Sigmoid colon (tissue), 7 donors: ENCODE measurements at places on chromosomes 2 and 18. TPM values are rescaled to one million over a fixed set of nuclear protein-coding genes. Genes with fewer than 3 reads are reported as not detected.
A peak's percentile ranks its signal among the peaks of the same experiment; 100 is the strongest.

DNA sequence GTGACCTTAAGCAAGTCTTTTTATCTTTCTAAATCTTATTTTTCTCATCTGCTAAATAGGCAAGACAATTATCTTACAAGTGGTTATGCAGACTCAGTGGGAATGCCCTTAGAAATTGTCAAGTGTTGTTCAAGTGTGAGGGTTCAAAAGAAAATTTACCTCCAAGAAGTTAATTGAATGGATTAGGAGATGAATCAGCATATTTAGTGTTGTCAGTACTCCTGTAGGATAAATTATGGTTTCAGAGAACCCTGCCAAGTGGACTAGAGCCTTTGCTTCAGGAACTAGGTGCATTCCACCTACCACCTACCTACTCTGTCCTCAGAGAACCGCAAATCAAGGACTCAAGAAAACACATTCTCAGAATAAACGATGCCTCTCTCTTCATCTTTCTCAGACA, 69.8 kb upstream of the KCTD1 start:
- H3K4me1 ChIP-seq: no peaks in the 10 kb centered on the region
- DNase-seq: no peak
- no peak overlapping the region for H3K4me3 ChIP-seq
- H3K27me3 ChIP-seq: no peaks in the 10 kb centered on the region
- H3K27ac ChIP-seq: no peak overlapping the region
- no peaks in the 10 kb centered on the region for H3K36me3 ChIP-seq

- no peak overlapping the region for H3K27ac ChIP-seq
- peak; percentile 28 for DNase-seq
- H3K27me3 ChIP-seq: no peaks in the 10 kb centered on the region
Measured at GRCh38 chr2:239029958-239030357, 182.1 kb downstream of the TWIST2 start.

GRCh38 chr2:200007306-200007705, 51.9 kb downstream of the MAIP1 start:
- no peaks in the 10 kb centered on the region for H3K36me3 ChIP-seq
- no peaks in the 10 kb centered on the region for H3K27me3 ChIP-seq
- H3K4me3 ChIP-seq: no peak overlapping the region
- no peak overlapping the region for H3K27ac ChIP-seq

DNA sequence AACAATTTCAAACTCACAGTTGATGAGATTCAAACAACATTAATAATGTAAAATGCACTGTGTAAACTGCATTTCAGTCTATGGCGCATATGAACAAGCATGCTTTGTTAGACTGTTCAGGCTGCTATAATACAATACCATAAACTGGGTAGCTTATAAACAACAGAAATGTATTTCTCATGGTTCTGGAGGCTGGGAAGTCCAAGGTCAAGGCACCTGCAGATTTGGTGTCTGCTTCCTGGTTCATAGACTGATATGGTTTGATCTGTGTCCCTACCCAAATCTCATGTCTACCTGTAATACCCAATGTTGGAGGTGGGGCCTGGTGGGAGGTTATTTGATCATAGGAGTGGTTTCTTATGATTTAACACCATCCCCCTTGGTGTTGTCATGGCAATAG, 148.1 kb upstream of the SERPINE2 start:
- no peaks in the 10 kb centered on the region for H3K36me3 ChIP-seq
- no peak overlapping the region for H3K4me3 ChIP-seq
- no peaks in the 10 kb centered on the region for H3K4me1 ChIP-seq
- no peak overlapping the region for H3K27ac ChIP-seq
- H3K27me3 ChIP-seq: no peaks in the 10 kb centered on the region

- H3K4me3 ChIP-seq: no peak overlapping the region
- peaks cover 27% of the 10 kb centered on the region for H3K4me1 ChIP-seq
- H3K27ac ChIP-seq: no peak overlapping the region
- no peaks in the 10 kb centered on the region for H3K27me3 ChIP-seq
- DNase-seq: no peak
Measured at GRCh38 chr2:148721991-148722777, 77.6 kb downstream of the EPC2 start.

The TACR1 gene
- total RNA-seq: 0.99 TPM

The RANBP2 gene
- 61.4 TPM for total RNA-seq

The ICOS gene
- not detected for total RNA-seq
